Natural killer cell treated with Interleukin-12 subunit alpha and Interleukin-12 subunit beta and Interleukin-15 and Interleukin-18, amount 100 ng/mL, for 72 hours (primary cell): ENCODE measurements at places on chromosomes 11 and 22.

DNA sequence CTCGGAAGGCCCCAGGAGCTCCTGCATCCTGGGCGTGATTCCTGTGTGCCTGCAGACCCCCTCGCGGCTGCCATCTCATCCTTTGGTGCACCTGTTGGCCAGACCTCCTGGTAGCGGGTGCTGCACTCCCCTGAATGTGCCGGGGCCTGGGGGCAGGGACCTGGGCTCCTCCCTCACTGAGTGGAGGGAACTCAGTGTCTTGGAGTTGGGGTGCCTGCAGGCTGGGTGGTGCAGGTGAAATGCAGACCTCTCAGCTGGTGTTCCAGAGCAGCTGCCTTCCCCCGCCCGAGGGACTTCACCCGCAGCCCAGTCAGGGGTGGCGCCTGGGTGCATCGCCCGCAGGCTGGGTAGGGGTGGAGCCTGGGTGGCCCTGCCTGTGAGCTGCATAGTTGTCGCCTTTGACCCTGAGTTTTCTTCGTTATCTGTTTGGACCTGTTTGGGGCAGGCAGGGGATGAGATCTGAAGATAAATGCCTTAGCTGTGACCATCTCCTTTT, 31.4 kb downstream of the LRP5 start:
- H3K4me1 ChIP-seq = peaks cover 20% of the 10 kb centered on the region
- no peak for DNase-seq
- H3K36me3 ChIP-seq = no peaks in the 10 kb centered on the region

DNA sequence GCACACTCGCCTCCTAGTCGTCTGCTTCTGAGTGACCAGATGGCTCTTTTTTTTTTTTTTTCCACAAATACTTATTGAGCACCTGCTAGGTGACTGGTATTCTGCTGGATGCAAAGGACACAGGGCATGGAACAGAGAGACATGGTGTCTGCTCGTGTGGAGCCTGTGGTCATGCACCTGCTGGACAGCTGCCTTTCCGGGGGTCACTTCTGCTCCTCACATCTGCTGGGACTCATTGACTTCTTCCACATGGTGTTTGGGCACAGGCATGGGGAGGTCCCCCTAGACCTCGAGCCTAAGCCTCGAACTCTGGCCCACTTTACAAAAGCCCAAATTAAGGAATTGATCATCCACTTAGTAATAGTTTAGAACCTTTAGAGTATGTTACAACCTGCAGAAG, 39.5 kb upstream of the EMID1 start:
- no peaks in the 10 kb centered on the region for H3K36me3 ChIP-seq
- H3K27me3 ChIP-seq = no peaks in the 10 kb centered on the region
- H3K4me1 ChIP-seq = peaks cover 22% of the 10 kb centered on the region
- no peak overlapping the region for H3K27ac ChIP-seq
- peak overlapping the region; percentile 45 for H3K4me3 ChIP-seq

DNA sequence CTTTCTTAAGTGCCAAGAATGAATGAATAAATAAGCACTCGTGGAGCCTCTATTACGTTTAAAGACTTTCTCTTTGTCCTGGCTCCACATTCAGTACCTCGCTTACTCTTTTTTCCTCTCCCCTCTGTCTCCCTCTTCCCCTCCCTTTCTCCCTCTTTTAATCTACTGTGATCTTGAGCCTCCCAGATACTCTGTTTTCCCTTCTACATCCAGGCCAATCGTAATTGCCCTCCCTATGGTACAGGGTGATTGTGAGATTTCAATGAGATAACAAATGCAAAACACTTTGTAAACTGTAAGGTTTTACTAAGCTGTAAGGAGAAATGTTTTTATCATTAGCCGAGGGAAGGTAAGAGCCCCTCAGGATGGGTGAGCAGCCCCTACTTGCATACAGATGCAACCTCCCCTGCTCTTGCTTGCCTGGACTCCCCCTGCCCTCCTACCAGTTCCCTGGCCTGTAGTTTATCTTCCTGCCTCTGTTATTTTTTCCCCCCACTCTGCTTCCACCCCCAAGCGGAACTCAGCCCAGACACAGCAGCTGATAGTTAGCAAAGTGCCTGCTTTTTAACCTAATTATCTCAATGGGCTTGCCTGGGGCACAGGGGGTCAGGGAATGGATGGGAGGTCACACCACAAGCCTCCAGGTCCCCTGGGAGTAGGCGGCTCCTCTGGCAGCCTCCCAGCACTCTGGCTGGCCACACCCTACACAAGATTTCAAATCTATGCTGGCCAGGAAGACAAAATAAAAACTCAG, 76.9 kb upstream of the CADM1 start:
- H3K36me3 ChIP-seq = no peaks in the 10 kb centered on the region
- no peak overlapping the region for H3K27ac ChIP-seq
- H3K27me3 ChIP-seq = peaks cover 8% of the 10 kb centered on the region
- no peak for DNase-seq

DNA sequence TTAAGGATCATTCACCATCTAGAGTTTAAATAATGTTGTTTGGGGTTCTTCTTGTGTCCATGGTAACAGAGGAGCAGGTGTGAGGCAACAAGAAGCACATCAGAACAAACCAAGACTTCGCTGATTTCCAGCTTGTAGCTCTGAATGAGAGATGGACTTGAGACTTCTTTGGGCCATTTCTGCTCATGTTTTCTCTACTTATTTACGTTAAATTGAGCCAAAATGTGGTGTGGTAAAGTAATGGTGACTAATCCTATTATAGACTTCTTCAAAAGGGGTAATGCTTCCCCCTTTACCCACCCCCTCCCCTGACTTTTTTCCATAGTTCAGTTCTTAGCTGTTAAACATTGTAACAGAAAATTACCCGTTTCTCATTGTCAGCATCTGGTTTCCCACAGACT, 65.2 kb downstream of the CSTPP1 start:
- H3K4me3 ChIP-seq = no peak overlapping the region
- H3K27me3 ChIP-seq = no peaks in the 10 kb centered on the region
- peaks cover 4% of the 10 kb centered on the region for H3K36me3 ChIP-seq
- peaks cover 16% of the 10 kb centered on the region for H3K4me1 ChIP-seq
- no peak overlapping the region for H3K27ac ChIP-seq
- no peak for DNase-seq

- peaks cover 5% of the 10 kb centered on the region for H3K4me1 ChIP-seq
- DNase-seq = peak; percentile 81
- H3K27me3 ChIP-seq = peaks cover 9% of the 10 kb centered on the region
- H3K4me3 ChIP-seq = peak overlapping the region; percentile 65
- H3K27ac ChIP-seq = no peak overlapping the region
Measured at GRCh38 chr22:19730655-19731360, 7.5 kb downstream of the GP1BB start.
